A549 treated with Hydrocortisone at 1 μM for 4 hours (cell line): ENCODE measurements at places on chromosomes 5 and 9. TPM values are rescaled to one million over a fixed set of nuclear protein-coding genes. Genes with fewer than 3 reads are reported as not detected.

GPR151 gene
- total RNA-seq: not detected in 5 replicates

ARHGEF28 gene
- total RNA-seq: 10.6 to 13.3 TPM (median 10.9 TPM) in 5 replicates

CREB3 gene
- total RNA-seq: 55.6 to 64.0 TPM (median 57.5 TPM) in 5 replicates

FBP1 gene
- total RNA-seq: not detected in 5 replicates

ENTREP1 gene
- 0.52 to 0.84 TPM (median 0.76 TPM) in 5 replicates for total RNA-seq
